ENCODE measurements at places on chromosomes 1 and 21. TPM values are rescaled to one million over a fixed set of nuclear protein-coding genes. Genes with fewer than 3 reads are reported as not detected.

The NOL9 gene
- 16.7 TPM for total RNA-seq

The PTGFRN gene
- 52.8 TPM for total RNA-seq

DNA sequence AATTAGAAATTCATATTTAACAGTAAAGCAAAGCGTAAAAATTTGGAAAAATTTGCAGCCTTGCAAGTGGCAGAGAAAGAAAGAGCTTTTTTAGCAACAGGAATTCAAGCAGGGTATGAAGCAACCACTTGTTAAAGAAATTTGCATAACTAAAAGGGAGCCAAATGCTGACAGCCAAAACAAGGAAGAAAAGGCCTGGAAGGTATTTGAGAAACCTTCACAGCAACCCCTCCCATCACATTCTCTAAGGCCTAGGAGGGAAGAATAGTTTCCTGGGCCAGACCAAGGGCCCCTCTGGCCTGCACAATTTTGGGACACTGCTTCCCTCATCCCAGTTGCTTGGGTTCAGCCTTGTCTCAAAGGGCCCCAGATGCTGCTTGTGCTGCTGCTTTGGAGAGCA is 672.4 kb upstream of the TMPRSS15 start:
- no peak for DNase-seq

GRCh38 chr21:43984905-43985689 is 27.0 kb upstream of the TRAPPC10 start:
- no peak for DNase-seq
